ENCODE measurements at places on chromosomes 6 and 20.
A peak's percentile ranks its signal among the peaks of the same experiment; 100 is the strongest.

DNA sequence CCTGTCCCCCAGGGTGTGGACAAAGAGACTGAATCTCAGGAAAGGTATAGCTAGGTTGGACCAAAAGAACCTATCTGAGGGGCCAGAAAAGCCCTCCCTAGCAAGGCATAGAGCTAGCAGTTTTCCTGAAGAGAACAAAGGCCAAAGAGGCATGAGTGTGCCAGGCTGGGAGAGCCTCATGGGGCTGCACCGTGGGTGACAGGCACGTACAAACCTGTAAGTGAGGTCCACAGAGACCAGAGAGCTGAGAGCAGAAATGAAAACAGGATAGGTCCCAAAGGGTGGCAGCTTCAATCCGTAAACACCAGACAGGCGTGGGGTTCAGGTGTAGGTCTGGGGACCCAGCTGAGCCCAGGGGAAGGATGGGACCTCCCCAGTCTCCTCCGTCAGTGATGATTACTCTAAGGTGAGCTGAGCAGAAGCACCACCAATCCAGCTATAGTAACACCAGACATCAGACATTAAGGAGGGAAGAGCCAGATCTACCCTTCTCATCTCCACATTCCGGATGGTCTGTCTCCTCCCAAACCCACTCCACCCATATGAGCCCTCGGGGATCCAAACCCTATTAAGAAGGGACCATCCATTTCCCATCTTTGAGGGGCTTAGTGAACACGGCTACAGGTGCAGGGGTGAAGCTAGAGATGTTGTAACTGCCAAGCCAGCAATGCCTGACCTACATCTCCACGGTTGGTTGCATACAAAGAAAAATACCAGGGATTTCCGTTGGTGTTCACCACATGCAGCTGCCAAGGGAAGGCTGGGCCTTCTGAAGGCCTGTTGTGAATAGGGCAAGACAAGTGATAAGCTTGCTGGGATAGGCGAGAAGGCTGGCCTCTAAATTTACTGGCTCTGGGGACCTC is 38.3 kb downstream of the BCL2L1 start:
- peak; percentile 43 for DNase-seq

DNA sequence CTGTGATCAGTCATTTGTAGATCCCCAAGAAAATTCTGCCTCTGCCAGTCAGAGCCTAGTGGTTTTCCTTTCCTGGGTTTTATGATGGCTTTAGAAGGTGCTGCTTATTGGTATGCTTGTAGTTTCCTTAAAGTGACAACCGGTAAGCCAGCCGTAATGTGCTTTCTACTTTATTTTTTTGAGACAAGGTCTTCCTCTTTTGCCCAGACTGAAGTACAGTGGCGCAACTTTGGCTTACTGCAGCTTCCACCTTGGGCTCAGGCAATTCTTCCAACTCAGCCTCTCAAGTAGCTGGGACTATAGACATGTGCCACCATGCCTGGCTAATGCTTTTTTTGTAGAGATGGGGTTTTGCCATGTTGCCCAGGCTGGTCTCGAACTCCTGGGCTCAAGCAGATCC is 23.5 kb downstream of the MCM8 start:
- no peak for DNase-seq

GRCh38 chr6:28709478-28710349 is 184.0 kb downstream of the GPX5 start:
- DNase-seq: no peak

- no peak for DNase-seq
These were observed 7.1 kb upstream of the FYN start for GRCh38 chr6:111880181-111880888.

GRCh38 chr6:21084656-21085055 is 508.9 kb upstream of the SOX4 start:
- DNase-seq: no peak

DNA sequence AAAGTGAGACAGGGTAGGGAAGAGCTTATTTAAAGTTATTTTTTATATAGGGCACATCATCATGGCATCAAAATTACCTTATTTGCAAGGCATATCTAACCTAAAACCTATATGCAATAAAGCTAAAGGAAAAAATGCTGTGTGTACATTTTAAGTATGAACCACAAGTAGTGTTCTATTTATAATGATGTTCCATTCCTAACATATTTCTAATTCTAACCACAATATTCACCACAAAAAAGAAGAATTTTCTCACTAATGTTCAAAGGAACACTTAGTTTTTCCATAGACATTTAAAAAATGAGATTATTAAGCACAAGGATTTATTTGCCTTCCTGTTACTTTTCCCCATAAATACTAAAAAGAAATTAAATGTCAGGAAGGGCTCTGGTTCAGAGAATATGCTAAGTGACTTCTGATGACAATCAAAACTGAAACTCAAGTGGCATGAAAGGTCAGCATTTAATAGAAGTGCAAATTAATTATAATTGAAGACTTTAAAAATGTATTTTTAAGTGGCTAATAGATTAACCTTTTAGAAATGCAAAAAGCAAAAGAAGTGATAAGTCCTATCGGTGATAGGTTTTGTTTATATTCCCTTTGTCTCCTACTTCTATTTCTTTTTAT is 25.1 kb downstream of the GPR63 start:
- no peak for DNase-seq

DNA sequence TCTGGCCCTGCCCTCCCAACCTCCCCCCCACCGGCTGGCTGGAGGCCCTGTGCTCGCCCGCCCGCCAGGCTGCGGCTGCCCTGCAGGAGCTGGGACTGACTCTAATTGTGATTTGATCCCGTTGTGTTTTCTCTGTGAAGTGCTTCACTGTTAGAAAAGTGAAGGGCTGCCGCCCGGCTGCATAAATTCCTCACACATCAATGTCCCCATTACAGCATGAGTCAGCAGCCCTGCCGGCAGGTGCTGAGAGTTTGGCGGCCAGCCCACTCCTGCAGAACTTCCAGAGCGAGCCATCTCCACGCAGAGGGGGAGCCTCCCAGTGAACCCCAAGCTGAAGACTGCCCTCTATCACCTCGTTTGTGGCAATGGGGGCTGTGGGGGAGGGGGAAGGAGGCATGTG is 137.9 kb downstream of the DLL1 start:
- no peak for DNase-seq

GRCh38 chr20:42338294-42339201 is 720.4 kb upstream of the CHD6 start:
- DNase-seq: no peak

GRCh38 chr20:38730167-38730988 is 6.1 kb downstream of the SLC32A1 start:
- peak; percentile 12 for DNase-seq

DNA sequence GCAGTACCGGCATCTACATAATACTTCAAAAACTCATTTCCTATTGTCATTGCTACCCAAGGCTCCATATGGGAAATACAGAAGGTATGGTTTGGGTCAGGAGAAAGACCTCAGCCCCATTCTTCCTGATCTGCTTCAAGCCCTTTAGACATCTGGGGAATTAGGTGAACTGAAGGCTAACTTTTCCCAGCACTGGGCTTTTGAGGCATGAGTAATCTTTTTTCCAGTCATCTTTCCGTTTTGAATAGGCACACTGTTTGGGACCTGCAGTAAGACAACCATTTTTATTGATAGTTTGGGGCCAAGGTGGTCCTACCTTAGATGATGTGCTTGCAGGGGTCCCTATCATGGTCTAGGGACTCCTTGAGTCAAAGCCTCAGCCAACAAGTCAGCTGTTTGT is 198.4 kb downstream of the HAO1 start:
- no peak for DNase-seq

- DNase-seq: no peak
These were observed 25.0 kb upstream of the SH3BGRL2 start for GRCh38 chr6:79605968-79606764.

GRCh38 chr20:50670126-50670862 is 21.0 kb downstream of the RIPOR3 start:
- no peak for DNase-seq

- DNase-seq: no peak
These were observed 76.8 kb downstream of the SAMD5 start for GRCh38 chr6:147585256-147585655.

- no peak for DNase-seq
These were observed 13.0 kb downstream of the KIF16B start for GRCh38 chr20:16560216-16560615.

GRCh38 chr6:137759624-137760023 is 107.4 kb upstream of the TNFAIP3 start:
- no peak for DNase-seq

- no peak for DNase-seq
These were observed 31.7 kb upstream of the TGM3 start for GRCh38 chr20:2264118-2264517.

- no peak for DNase-seq
These were observed 164.3 kb upstream of the PMEPA1 start for GRCh38 chr20:57874141-57874540.

- no peak for DNase-seq
These were observed 62.0 kb upstream of the BMP5 start for GRCh38 chr6:55937261-55937947.

DNA sequence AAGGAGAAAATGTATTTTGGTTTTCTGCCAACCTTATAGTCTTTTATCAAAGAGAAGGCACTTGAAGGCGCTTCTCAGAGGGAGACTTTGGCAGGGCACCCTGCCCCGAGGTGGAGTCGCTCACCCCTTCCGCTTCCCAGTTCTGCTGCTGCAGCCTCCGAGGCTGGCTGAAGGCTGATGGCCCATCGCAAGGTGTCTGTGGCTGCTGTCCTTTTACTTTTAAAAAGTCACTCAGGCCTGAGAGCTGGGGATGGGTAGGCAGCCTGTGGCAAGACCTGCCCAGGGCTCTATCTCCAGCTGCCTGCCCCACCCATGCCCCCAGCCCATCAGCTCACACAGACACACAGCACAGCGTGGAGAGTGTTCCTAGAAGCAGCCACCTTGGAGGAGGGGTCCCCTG is 206.6 kb upstream of the CST7 start:
- DNase-seq: no peak

DNA sequence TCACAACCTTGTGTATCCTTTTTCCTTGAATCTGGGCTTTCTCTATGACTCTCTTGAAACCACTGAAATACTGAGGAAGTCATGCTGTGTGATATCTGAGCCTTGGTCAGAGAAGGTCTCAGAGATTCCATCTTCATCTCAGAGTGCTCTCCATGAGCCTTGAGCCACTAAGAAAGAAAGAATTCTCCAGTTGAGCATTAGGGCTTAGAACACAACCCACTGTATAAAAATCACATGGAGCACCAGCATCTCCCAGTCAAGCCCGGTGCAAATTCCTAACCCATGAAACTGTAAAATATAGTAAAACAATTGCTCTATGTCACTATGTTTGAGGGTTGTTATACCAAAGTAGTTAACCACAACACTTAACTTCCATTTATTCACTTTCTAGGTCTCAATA is 181.4 kb downstream of the MOXD1 start:
- no peak for DNase-seq

- no peak for DNase-seq
These were observed 8.5 kb upstream of the MRPS10 start for GRCh38 chr6:42226161-42226611.

DNA sequence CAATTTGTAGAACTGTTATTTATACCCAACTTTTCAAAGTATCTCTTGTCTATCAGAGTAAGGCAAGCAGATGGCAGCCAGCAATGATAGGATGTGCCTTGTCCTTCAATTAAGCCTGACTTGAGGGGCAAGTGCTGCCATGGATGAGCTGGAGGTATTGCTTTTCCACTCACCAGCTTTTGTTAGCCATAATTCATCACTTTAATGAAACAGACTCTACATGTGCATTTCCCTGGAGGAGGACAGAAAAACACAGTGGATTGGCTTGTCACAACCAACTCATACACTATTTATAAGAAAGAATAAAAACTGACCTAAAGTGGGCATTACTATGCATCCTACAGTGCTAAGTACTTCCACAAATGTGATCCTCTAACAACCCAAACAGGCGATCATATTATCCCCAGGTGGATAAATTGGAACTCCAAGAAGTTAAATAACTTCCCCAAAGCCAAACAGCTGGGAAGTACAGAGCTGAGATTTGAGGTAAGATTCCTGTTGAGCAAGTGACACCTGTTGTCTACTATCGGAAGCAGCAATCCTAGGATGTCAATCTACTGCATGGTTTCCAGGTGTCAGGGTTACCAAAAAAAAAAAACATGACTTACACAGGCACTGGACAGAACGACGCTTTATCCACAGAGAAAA is 73.9 kb upstream of the NRSN1 start:
- DNase-seq: no peak

GRCh38 chr6:36804563-36804962 is 34.7 kb downstream of the CPNE5 start:
- DNase-seq: no peak

DNA sequence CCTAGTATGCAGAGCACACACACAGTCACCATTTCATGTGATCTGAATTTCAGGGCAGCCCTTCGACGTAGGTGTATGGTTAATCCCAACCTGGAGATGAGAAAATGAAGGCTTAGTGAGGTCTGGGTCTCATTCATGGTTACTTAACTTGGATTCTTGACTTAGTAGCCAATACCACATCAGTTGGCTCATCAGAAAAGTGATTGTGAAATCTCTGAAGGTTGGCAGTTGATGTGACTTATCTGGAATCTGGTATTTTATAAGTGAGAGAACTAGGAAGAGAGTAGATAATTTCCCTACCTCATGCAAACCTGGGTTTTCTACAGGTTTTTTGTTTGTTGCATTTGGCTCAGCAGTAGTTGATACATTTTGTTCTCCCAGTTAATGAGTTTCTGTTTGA is 123.7 kb downstream of the CCDC170 start:
- no peak for DNase-seq

- DNase-seq: no peak
These were observed 99.3 kb upstream of the BMP5 start for GRCh38 chr6:55974688-55975087.

DNA sequence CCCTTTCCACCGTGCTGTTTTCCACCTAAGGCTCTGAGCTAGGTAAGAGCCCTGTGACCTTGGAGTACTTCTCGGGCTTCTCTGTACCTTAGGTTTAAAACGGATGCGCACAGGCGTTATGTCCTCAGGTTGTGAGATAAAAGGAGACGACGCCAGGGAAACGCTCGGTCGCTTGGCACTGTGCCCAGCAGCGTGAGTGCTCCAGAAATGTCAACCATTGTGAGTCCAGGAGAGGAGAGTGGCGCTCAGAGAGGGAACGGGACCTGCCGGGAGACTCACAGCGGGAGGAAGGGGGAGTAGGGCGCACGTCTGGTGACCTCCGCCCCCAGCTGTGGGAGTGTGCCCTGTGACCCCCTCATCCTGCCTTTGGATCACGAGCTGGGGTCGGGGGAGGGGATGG is 33.8 kb upstream of the SCRT2 start:
- no peak for DNase-seq
